ENCODE measurements at places on chromosomes 5 and 9. TPM values are rescaled to one million over a fixed set of nuclear protein-coding genes. Genes with fewer than 3 reads are reported as not detected.

Gene DDX4
- polyA plus RNA-seq: not detected

Gene MOB3B
- polyA plus RNA-seq: 8.5 TPM

Gene SLC36A2
- not detected for polyA plus RNA-seq

Gene DDX41
- 50.7 TPM for polyA plus RNA-seq

Gene CTXN3
- not detected for polyA plus RNA-seq

Gene ACOT12
- polyA plus RNA-seq: 2.9 TPM

DNA sequence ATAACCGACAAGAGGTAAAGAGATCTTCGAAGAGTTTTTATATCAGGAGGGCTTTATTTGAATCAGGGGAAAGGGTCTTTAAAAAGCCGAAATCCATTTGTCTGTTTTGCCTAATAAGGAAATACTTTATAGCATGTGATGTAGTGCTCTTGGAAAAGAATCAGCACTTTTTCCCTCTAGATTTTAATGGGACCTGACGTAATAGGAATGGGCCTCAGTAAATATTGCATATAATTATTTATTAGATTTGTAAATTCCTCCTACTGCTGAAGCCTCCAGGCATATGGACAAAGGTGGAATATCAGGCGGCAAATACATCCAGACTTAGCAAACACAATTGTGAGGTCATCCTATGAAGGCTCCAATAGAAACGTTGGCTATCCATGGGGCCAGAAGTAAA is 50.9 kb downstream of the ACTBL2 start:
- peak overlapping the region; percentile 24 for H3K27ac ChIP-seq
- DNase-seq: no peak
- H3K4me1 ChIP-seq: peaks cover 22% of the 10 kb centered on the region
- H3K36me3 ChIP-seq: no peaks in the 10 kb centered on the region
- no peak overlapping the region for H3K4me3 ChIP-seq

GRCh38 chr5:174732036-174733020 is 7.9 kb downstream of the MSX2 start:
- H3K36me3 ChIP-seq: no peaks in the 10 kb centered on the region
- peak overlapping the region; percentile 79 for H3K27ac ChIP-seq
- H3K27me3 ChIP-seq: peaks cover 10% of the 10 kb centered on the region

GRCh38 chr5:42656651-42657015 is 100.0 kb upstream of the CCDC152 start:
- H3K27ac ChIP-seq: no peak overlapping the region
- no peak for DNase-seq
- H3K27me3 ChIP-seq: no peaks in the 10 kb centered on the region
- H3K4me3 ChIP-seq: no peak overlapping the region

DNA sequence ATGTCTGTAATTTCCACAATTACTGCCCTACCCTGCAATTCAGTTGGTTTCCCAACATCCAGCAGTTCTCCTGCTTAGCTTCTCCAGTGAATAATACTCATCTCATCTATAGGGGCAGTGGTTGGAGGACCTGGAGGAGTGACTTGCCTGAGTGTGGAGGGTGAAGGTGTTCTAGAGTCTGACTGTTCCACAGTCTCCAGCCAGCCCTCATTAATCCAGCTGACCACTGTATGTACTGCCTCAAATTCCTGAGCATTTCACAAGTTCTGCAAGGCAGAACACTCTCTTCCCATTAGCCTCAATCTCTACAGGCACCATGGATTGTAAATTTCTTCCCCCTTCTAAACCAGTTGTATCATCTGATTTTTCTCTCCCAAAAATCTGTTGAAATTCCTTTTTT is 147.4 kb upstream of the NFIL3 start:
- no peak overlapping the region for H3K27ac ChIP-seq
- DNase-seq: no peak
- no peaks in the 10 kb centered on the region for H3K36me3 ChIP-seq

GRCh38 chr9:75685062-75685461 is 205.4 kb upstream of the PCSK5 start:
- no peak overlapping the region for H3K4me3 ChIP-seq
- DNase-seq: no peak
- no peaks in the 10 kb centered on the region for H3K27me3 ChIP-seq
- no peaks in the 10 kb centered on the region for H3K4me1 ChIP-seq
- H3K36me3 ChIP-seq: no peaks in the 10 kb centered on the region

GRCh38 chr5:18792145-18792544 is 1157.9 kb downstream of the TAF11L14 start:
- peak; percentile 52 for DNase-seq

- H3K27ac ChIP-seq: no peak overlapping the region
- DNase-seq: no peak
- H3K27me3 ChIP-seq: no peaks in the 10 kb centered on the region
- peaks cover 9% of the 10 kb centered on the region for H3K4me1 ChIP-seq
These were observed 5.6 kb upstream of the STARD4 start for GRCh38 chr5:111517853-111518501.

GRCh38 chr5:44372028-44372427 is 17.2 kb downstream of the FGF10 start:
- no peak overlapping the region for H3K4me3 ChIP-seq
- no peaks in the 10 kb centered on the region for H3K4me1 ChIP-seq
- no peaks in the 10 kb centered on the region for H3K27me3 ChIP-seq
- no peak overlapping the region for H3K27ac ChIP-seq
- no peak for DNase-seq
- H3K36me3 ChIP-seq: no peaks in the 10 kb centered on the region

DNA sequence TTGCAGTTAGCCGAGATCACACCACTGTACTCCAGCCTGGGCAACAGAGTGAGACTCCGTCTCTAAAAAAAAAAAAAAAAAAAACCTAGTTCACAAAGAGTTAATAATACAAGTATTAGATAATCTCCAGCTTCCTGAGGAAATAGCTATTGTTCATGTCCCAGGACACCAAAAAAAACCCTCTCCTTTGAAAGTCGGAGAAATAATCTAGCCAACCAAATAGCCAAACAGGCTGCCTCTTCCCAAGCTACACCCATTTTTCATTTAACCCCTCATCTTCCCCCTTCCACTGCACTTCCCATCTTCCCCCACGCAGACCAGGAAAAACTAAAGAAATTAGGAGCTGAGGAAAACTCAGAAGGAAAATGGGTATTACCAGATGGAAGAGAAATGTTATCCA is 23.6 kb downstream of the CNOT8 start:
- no peak for DNase-seq
- H3K4me3 ChIP-seq: no peak overlapping the region
- H3K27ac ChIP-seq: no peak overlapping the region
- H3K4me1 ChIP-seq: no peaks in the 10 kb centered on the region
- H3K27me3 ChIP-seq: no peaks in the 10 kb centered on the region
- no peaks in the 10 kb centered on the region for H3K36me3 ChIP-seq

DNA sequence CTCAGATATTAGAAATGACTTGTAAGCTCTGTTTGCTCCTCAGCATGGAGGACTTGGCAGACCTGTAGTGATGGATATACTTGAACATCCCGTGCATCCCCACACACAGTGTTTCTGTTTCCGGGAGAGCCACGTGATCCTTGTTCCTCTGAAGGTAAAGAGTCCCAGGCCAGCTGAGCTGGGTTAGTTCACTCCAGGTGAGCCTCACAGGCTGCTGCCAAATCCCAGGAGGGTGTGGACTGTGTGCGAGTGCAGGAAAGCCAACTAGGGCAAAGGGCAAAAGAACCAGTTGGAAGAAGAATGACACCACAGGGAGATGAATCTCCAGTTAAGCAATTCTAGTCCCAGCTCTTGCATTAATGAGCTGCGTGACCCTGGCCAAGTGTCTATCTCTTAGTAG is 10.4 kb upstream of the TOMM5 start:
- no peak overlapping the region for H3K27ac ChIP-seq
- H3K4me3 ChIP-seq: no peak overlapping the region
- H3K27me3 ChIP-seq: no peaks in the 10 kb centered on the region
- no peaks in the 10 kb centered on the region for H3K4me1 ChIP-seq
- H3K36me3 ChIP-seq: no peaks in the 10 kb centered on the region
- peak; percentile 69 for DNase-seq

- H3K4me1 ChIP-seq: peaks cover 22% of the 10 kb centered on the region
- peak; percentile 30 for DNase-seq
- no peaks in the 10 kb centered on the region for H3K36me3 ChIP-seq
- H3K4me3 ChIP-seq: peak overlapping the region; percentile 46
These were observed 1.2 kb downstream of the AK3 start for GRCh38 chr9:4739587-4740387.

GRCh38 chr9:4497855-4498254 is 7.6 kb downstream of the SLC1A1 start:
- no peaks in the 10 kb centered on the region for H3K36me3 ChIP-seq
- no peaks in the 10 kb centered on the region for H3K27me3 ChIP-seq
- H3K4me3 ChIP-seq: no peak overlapping the region
- peak; percentile 58 for DNase-seq
- H3K27ac ChIP-seq: peak overlapping the region; percentile 70

- H3K4me1 ChIP-seq: no peaks in the 10 kb centered on the region
- H3K27ac ChIP-seq: peak overlapping the region; percentile 45
- H3K4me3 ChIP-seq: no peak overlapping the region
These were observed 5.7 kb upstream of the MTAP start for GRCh38 chr9:21796768-21797167.

DNA sequence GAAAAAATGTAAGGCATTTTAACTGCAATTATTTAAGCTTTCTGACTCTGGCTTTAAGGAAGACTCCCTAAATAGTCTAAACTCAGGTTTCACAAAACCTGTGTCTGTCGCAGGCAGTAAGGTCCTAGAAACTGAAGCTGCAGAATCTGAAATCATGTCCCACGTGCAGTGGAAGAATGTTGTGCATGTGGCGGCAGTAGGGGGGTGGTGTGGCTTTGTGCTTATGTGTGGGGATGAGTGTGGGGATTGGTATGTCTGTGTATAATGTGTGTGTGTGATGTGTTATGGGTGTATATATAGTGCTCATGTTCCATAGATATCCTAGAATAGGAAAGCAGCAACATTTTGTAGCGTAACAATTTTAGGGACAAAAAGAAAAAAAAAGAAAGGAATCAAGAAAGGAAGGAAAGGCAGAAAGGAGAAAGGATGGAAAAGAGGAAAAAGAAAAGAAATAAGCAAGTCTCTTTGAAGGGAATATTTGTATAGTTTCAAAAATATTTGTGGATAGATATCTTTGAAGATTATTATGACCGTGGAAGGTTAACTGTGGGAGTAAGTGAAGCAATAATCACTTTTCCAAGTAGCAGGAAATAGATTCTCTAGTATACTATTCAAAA is 6.6 kb downstream of the ANKDD1B start:
- H3K4me1 ChIP-seq: peaks cover 51% of the 10 kb centered on the region
- H3K27ac ChIP-seq: peak overlapping the region; percentile 50
- no peaks in the 10 kb centered on the region for H3K36me3 ChIP-seq
- DNase-seq: peak; percentile 23
- H3K27me3 ChIP-seq: no peaks in the 10 kb centered on the region
- H3K4me3 ChIP-seq: no peak overlapping the region

DNA sequence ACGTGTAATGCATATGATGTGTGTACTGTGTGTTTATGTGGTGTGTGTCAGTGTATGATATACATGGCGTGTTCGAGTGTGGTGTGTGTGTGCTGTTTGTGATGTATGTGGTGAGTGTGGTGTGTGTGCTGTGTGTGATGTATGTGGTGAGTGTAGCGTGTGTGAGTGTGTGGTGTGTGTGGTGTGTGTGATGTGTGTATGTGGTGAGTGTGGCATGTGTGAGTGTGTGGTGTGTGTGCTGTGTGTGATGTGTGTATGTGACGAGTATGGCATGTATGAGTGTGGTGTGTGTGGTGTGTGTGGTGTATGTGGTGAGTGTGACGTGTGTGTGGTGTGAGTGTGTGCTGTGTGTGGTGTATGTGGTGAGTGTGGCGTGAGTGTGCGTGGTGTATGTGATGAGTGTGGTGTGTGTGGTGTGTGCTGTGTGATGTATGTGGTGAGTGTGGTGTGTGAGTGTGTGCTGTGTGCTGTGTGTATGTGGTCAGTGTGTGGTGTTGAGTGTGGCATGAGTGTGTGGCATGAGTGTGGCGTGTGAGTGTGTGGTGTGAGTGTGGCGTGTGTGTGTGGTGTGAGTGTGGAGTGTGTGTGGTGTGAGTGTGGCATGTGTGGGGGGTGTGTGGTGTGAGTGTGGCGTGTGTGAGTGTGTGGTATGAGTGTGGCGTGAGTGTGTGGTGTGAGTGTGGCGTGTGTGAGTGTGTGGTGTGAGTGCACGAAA is 56.8 kb upstream of the CKS2 start:
- DNase-seq: no peak
- no peaks in the 10 kb centered on the region for H3K36me3 ChIP-seq
- H3K27me3 ChIP-seq: no peaks in the 10 kb centered on the region

DNA sequence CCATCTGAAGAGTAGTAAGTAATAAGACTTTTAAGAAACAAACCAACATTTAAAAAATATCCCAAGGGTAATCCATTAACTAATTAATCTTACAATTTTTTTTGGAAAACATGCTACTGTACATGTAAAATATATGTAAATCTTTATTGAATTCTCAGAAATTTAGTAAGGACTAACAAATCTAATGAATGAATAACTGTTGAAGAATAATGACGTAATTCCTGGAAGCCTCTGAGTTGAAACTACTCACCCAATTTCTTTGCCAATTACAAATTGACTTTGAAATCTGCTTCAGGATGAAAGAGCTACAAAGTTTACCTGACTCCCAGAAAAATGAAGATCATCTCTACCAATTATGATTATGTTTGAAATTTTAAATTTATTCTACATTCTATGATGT is 21.1 kb downstream of the FBN2 start:
- no peaks in the 10 kb centered on the region for H3K36me3 ChIP-seq
- H3K4me3 ChIP-seq: no peak overlapping the region

All from hepatocyte (in vitro differentiated cells).